Mesothelial cell of epicardium (in vitro differentiated cells): ENCODE measurements at places on chromosomes 11 and 22.

- no peak for DNase-seq
These were observed 50.5 kb downstream of the SCUBE1 start for GRCh38 chr22:43292630-43293018.

DNA sequence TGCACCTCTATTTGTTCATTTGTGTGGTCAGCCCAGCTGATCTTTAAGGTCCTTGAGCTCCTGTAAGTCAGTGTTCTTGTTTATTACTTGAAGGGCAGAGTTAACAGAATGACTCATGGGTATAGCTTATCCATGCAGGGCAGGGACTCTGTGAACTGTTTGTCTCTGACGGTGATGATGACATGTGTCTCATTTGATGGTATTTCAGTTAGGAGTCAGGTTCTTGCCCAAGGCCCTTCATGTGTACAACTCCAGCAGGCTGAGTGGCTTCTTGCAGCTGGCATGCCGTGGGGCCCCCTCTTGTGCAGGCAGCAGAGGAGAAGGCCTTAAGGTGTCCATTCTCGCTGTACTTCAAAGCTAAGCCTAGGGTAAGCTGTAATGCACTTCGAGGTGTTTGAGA lies 165.1 kb downstream of the DBX1 start:
- no peak for DNase-seq

DNA sequence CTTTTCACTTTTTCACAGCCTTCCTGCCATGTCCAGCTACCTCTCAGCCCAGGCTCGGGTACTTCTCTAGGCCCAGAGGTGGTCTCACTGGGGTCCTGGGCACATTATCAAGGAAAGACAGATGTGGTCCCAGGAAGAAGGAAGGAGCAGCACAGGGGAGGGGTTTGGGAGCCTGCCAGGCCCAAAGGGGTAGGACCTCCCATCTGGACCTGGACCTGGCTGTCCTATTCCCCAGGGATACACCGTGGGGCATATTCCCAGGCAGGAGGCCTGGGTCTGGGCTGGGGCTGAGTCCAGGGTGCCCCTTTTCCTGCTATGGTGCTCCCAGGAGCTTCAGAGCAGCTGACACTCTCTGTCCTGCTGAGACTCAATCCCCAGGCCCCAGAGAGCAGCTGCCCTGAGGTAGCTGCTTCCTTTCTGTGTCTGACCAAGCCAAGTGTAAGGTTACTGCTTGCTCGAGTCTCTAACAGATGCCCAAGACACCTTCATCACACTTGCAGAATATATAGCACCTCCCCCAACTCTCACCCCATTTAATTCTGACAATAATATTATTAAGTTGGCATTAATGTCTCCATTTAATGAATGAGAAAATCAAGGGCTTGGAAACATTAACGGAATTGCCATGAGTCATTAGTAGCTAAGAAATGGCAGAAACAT lies 232.0 kb downstream of the BUD13 start:
- no peak for DNase-seq

DNA sequence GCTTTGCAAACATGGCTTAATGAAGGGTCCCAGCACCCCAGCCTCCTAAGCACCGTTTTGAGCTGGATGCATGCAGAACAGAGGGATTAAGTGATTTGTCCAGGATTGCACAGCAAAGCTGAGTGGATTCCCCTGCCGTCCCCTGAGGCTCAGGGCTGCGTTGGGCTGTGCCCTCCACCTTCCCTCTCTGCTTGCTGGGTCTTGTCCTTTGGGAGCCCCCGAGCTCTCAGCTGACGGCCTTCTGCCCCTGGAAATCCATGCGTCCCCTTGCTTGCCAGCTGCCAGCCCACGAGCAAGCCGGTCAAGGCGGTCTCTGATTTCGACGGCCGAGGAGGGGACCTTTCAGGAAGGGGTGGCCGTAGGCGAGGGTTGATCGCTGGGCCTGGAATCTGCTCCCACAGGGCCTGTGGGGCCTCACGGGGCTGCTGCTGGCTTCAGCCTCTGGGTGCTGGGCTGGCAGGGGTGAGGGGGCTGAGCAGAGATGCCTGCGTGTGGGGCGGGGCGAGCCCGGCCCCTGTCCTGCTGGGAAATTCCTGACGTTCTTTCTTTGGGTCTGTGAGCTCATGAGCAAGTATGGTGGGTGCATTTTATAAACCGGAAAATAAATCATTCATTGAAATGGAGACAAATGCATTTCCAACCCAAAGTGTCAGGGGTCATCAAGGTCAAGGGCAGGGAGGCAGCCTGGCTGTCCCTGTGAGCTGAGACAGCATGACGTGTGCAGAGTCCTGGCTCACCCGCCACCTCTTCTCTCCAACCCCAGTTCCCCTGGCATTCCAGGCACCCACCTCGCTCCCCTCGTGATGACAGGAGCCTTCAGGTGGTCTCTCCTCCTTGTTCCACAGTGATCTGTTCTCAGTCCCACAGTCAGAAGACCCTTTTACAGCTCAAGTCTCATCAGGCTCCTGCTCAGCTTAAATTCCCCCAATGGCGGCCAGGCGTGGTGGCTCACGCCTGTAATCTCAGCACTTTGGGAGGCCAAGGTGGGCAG lies 28.1 kb downstream of the FGF4 start:
- DNase-seq = peak; percentile 53

DNA sequence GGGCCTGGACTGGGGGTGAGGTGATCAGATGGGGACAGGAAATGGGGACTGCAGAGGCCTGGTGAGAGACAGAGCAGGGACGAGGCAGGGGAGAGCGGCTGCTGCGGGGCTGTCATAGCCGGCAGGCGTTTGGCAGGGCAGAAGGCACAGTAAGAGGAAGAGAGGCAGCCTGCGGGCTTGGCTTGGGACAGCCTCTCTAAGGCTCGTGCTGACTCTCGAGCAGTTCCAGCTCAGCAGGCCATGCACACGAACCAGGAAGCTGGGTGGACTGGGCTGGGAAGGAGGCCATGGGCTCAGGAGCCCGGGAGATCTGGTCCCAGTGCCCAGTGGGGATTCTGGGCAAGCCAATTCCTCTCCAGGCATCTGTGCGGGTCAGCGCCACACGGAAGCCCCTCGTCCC lies 19.6 kb upstream of the EIF3D start:
- no peak for DNase-seq

GRCh38 chr11:62464655-62465054 lies 45.8 kb downstream of the SCGB1A1 start:
- DNase-seq = no peak

GRCh38 chr22:29078036-29078868 lies 5.4 kb downstream of the KREMEN1 start:
- no peak for DNase-seq

DNA sequence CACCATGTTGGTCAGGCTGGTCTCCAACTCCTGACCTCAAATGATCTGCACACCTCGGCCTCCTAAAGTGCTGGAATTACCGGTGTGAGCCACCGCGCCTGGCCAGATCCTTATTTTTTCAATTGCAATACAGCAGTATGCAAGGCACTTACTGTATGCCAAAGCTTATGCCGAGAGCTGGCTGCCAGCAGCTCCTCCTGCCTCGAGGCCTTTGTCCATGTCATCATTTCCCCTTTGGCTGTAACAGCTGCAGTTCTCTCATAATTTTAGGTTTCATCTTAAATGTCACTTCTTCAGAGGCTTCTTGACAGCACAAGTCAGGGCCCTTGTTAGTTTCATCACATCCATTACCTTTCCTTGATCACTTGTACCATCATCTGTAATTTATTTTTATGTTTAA lies 1.5 kb upstream of the SREBF2 start:
- DNase-seq = no peak

DNA sequence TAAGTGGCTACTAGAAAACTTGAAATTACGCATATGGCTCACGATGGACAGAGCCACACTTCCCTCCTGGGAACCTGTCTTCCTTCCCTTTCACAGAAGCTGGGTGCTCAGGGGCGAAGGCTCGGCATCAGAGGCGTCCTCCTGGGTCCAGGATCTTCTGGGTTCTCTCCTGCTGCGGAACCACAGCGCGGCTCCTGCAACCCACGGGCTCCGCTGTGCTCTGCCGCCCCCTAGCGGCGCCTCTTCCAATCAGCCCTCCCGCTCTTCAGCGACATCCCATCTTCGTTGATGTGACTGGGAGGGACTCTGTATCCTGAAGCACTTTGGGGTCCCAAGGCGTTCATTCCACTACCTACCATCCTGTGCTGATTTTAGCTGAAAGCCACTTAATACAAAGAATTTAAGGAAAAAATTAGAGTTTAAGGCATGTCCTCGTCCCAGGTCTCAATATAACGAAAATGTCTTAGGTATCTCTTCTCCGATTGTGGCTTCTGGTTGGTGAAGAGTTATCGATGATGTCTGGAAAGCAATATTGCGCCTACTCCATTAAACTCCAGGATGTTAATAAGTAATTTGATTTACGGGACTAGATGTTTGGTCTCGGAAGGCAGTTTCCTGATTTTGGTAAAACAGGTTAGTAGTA lies 14.8 kb upstream of the RPS3 start:
- DNase-seq = peak; percentile 78

DNA sequence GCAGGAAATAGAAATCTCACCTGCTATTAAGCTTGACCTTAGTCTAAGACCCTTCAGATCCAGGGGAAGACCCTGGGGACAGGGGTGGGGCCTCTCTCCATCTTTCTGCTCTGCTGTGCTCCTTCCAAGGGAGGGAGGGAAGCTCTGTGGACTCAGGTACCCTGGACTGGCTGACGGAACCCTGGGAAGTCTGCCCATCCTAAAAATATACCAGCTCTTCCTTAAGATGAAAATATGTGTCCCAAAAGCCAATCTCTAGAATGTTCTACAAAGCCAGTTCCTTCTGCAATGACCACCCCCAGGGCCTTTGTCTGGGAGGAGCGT lies 73.7 kb downstream of the RTL6 start:
- no peak for DNase-seq

GRCh38 chr11:131713529-131714134 lies 343.2 kb downstream of the NTM start:
- no peak for DNase-seq

GRCh38 chr11:130859886-130860285 lies 56.4 kb downstream of the SNX19 start:
- no peak for DNase-seq
